ENCODE measurements at places on chromosomes 5 and 9. TPM values are rescaled to one million over a fixed set of nuclear protein-coding genes. Genes with fewer than 3 reads are reported as not detected.

SPATA31A3 gene
- not detected for total RNA-seq

CDKN2B-AS1 gene
- 1.00 TPM for total RNA-seq

TNFAIP8 gene
- 20.2 TPM for total RNA-seq

ZNF454 gene
- 1.6 TPM for total RNA-seq

EXOC3 gene
- 69.9 TPM for total RNA-seq

PCDHGA12 gene
- total RNA-seq = 5.2 TPM

GABBR2 gene
- total RNA-seq = not detected

ADAMTS12 gene
- total RNA-seq = 1.4 TPM

SLC25A48 gene
- not detected for total RNA-seq

NRG2 gene
- 0.68 TPM for total RNA-seq

TMEM215 gene
- total RNA-seq = not detected

GGTA1 gene
- 37.8 TPM for total RNA-seq

NDUFA8 gene
- total RNA-seq = 58.3 TPM

PCDHGB7 gene
- 9.7 TPM for total RNA-seq

GPX8 gene
- 4.0 TPM for total RNA-seq

MPDZ gene
- 13.2 TPM for total RNA-seq

RUSC2 gene
- total RNA-seq = 8.7 TPM

PHF19 gene
- total RNA-seq = 11.1 TPM

Measured in transverse colon (tissue), 4 donors.